ENCODE measurements at places on chromosomes 1 and 21. TPM values are rescaled to one million over a fixed set of nuclear protein-coding genes. Genes with fewer than 3 reads are reported as not detected.

Gene ZBTB21
- 20.7 TPM for total RNA-seq

Gene KCNJ9
- total RNA-seq: not detected

Gene PLA2G5
- not detected for total RNA-seq

Gene VPS26C
- 45.3 TPM for total RNA-seq

Gene HNRNPCL2
- not detected for total RNA-seq

Gene SNIP1
- 18.1 TPM for total RNA-seq
